Mesendoderm (in vitro differentiated cells): ENCODE measurements at places on chromosomes 11 and 22.

DNA sequence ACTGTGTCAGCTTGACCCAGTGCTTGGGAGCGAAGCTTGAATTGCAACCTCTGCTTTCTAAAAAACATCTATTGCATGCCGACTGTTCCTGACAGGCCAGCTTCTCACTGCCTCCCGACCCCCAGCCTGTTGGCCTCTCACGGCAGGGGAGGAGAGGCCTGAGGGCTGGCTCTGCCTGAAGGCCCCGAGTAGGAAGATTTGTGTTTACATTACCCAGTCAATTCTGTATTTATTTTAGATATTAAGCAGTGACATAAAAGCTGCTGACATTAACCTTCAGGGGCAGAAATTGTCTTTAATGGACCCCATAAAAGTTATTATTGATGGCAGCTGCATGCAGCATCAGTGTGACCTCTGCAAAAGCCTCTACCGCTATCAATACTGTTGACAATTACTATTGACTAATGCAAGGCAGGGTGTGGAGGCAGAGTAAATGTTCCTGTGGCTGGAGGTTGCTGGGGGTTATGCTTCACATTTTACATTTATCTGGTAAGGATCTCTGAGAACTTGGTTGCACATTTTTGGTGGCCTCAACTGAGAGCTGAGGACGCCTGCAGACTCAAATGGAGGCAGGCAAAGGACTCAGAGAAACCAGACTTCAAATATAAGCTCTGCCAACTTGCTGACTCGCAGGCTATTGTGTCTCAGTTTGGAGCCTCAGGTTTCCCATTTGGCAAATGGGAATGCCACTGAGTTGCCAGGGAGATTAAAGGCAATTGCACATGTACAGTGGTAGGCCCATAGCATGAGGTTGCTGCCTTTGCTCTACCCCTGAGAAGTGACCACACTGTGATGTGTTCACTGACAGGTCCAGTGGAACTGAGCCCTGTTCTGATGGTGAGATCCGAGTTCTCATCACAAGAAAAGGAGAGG lies 380.5 kb downstream of the TENM4 start:
- peak; percentile 41 for DNase-seq

DNA sequence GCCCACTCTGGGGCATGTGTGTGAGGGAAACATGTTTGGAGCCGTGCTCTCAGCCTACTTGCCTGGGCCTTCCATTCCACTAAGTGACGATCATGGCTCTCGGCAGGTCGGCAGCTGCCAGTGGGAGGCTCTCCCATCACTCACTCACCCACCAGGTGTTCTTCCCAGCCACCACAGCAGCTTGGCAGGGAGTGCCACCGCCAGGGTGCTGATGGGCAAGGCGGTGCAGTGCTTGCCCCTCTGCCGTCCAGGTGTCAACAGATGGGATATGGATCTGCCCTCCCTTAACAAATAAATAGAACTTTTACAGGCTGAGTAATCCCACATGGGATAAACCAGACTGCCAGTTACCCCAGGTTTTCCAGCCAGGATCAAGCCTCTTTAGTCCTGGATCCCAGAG lies 205.5 kb upstream of the TMEM45B start:
- DNase-seq, result no peak

GRCh38 chr11:69931994-69932910 lies 113.0 kb upstream of the FGF3 start:
- no peak for DNase-seq

- DNase-seq, result no peak
Observed at GRCh38 chr22:42275176-42275575, 4.7 kb upstream of the TCF20 start.

- DNase-seq, result no peak
Observed at GRCh38 chr11:45166604-45166897, 20.1 kb downstream of the PRDM11 start.
